ENCODE measurements at places on chromosomes 5 and 9.

DNA sequence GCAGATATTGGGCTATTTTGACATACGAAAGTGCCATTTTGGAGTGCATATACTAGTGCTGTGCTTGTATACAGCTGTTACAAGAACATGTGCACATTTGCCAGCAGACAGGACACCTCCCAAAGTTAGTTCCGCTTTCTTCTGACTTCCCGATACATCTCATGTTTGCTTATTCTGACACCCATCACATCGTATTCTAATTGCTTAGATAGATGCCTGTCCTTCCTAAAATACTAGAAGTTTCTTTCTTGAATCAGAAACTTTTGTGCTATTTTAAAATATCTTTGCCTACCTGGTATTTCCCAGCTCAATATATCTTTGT, 177.8 kb downstream of the TTLL11 start:
- DNase-seq, result no peak

- no peak for DNase-seq
Observed at GRCh38 chr5:149605354-149605997, 24.2 kb downstream of the ARHGEF37 start.

GRCh38 chr5:7515284-7515914, 119.5 kb downstream of the ADCY2 start:
- DNase-seq, result no peak

GRCh38 chr5:78360674-78360923, 182 bp downstream of the SCAMP1 start:
- DNase-seq, result no peak

- DNase-seq, result no peak
Observed at GRCh38 chr9:134738869-134739659, 97.5 kb downstream of the COL5A1 start.

Measured in astrocyte (in vitro differentiated cells and primary cell).